Stimulated activated CD8-positive, alpha-beta memory T cell treated with anti-CD3 and anti-CD28 coated beads, Interleukin-15, amount 100 ng/mL, for 4 hours (primary cell): ENCODE measurements at places on chromosomes 4 and X.

DNA sequence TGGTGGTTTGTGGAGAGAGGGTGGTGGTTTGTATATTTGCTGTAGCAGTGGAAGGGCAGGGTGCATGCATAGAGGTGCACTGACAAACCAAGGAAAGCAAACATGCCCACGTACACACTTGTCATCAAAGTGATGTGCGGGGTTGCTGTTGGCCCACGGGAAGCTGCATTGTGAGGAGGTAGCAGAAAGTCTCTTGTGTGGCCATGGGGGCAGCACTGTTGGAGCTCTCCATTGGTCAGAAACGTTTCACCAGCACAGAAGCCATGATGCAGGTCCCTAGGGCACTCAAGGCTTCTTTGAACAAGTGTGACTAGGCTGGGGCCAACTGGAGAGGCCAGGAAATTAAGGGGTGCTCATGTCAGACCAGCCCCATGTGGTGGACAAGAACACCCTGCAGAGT lies 174.8 kb upstream of the KLF8 start:
- DNase-seq = no peak

DNA sequence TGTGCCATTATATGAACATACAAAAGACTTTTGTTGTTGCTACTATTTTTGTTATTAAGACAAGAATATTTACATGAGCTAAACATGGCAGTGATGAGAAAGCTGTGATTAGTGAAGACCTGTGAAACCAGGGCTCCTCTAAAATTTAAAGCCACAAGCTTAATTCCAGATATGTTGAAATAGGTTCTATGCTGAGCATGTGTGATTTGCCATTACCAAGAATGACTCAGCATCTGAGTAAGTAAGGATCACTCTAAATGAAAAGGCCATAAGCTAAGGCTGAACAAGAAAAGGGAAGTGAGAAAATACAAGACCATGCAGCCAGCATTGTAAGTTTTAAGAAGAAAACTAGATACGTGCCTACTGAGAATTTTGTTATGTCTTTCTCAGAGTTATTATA lies 75.9 kb upstream of the CAMK2D start:
- no peak for DNase-seq

GRCh38 chr4:172857026-172857425 lies 311.6 kb upstream of the GALNT7 start:
- DNase-seq = no peak

DNA sequence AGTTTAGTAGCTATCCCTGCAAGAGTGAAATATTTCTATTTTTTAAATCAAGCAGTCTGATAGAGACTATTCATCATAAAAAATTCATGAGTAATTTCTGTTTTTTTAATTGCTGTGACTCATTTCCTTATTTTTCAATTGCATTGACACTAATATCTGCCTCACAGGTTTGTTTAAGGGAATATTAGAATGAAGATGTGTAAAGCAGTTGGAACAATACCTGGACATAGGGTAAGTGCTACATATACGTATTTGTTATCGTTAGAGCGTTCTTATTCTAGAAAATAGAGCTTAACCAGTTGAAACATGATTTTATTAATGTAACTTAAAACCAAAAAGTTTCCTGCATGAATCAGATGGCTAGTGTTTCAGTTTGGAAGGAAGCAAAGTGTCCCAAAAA lies 2211.3 kb downstream of the PCDH7 start:
- no peak for DNase-seq

DNA sequence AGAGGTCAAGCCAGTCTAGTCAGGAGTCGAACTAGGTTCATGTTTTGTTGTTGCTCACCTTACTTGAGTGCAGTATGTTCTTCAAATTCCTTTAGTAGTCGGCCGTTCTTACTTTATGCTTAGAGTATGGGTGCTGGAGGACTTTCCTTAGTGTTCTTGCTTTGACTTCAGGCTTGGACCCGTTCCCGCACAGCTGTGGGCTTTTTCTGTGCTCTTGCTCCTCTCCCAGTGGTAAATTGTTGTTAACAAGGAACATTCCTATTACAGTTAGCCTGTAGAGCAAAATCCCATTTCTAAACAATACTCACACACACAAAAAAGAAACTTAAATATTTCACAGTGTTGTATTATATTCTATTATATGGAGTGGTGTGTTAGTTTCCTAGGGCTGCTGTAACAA lies 113.5 kb downstream of the RAP1GDS1 start:
- no peak for DNase-seq

DNA sequence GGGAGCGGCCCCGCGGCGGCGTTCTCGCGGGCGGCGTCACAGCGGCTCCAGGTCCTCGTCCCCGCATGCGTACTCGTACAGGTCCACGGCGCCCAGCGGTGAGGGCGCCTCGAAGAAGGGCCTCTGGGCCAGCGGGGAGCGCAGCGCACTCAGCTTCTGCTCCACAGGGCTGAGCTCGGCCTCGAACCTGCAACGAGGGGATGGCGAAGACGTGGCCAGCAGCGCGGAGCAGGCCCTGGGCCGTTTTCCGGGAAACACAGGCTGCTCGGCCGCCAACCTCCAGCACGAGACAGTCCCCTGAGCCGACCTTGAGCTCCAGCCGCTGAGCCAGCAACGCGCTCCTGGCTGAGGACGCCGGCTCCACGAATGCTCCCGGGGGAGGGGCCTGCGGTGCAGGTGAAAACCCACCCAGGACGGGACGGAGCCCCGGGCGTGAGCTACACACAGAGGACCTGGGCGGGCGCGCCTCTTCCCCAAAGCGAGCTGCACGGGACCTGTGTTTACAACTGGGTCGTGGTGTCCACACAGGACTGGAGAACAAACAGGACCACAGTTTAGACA lies 15.8 kb upstream of the GTPBP6 start:
- DNase-seq = no peak

DNA sequence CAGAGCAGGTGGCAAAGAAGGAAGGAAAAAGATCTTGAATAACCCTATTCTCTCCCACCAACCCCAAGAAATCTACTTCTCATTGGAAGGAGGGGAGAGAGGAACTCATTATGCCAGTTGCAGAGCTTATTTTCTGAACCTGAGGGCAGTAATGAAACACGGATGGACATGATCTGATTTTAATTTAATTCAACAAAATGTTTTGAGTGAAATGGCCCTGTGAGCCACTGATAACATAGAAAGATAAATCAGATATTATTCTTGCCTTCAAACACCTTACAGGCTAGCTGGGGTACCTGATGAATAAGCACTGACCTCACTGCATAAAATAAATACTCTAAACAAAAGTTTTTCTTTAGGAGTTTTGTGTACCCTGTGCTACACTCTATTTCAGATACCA lies 30.3 kb downstream of the DAPP1 start:
- no peak for DNase-seq

DNA sequence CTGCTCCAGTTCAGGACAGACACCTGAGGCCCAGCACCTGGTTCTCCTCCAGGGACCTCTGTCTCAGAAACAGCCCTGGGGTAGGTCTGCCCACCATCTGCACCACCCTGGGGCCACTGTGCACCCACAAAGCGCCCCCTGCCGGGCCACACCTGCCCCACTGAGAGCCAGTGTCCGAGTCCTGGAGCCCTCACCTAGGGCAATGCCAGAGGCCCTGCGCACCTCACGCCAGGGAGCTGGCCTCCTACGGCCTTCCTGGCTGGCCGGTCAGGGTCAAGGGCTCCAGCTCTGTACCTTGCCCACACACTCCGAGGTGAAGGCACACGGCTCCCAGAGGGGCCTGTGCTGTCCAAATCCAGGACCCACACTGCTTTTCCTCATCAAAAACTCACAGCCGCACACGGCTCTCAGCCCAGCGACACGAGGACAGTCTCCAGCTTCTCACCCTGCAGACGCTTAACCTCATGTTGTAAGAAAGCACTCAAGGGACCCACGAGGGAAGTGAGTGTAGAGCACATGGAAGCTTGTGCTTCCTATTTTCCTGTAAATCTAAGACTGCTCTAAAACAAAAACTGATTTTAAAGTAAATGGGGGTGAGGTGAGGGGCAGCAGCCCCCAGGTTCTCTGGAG lies 5.4 kb downstream of the CTBP1 start:
- no peak for DNase-seq

DNA sequence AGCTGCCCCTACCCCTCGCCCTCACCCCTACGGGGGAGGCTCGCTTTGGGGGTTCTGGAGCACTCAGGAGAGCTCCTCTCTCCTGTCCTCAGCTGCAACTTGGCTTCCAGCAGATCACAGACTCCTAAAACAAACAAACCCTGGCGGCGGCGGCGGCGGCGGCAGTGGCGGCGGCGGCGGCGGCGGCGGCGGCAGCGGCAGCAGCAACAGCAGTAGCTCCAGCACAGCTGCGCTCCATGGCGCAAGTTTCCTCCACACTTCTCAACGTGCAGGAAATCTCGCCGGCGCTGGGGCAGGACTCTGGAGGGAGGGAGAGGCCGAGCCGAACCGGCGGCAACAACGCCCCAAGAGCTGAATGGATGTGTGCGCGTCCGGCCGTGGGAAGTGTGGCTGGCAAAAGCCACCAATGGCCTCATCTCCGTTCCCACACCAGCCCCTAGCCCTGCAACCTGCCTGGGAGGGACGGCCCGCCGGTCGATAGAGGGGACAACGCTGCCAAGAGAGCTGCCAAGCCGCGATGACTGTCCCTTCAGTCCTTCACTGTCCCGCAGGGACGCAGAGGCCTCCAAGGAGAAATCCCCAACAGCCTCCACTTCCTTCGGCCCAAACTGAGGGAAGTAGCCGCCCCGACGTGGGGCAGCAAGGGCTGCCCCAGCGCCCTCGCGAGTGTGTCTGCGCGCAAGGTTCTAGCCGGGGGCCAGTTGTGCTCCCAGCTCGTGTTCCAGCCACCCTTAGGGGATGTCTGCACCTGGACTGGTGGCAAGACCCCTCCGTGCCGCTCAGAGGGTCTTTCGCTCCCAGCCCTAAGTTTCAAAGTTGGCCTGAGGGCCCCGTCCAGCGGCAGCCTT lies 775 bp downstream of the SHROOM4 start:
- DNase-seq = no peak

GRCh38 chr4:186297013-186297645 lies 31.1 kb downstream of the F11 start:
- DNase-seq = no peak
